Mammary epithelial cell (primary cell): ENCODE measurements at places on chromosomes 4 and X. TPM values are rescaled to one million over a fixed set of nuclear protein-coding genes. Genes with fewer than 3 reads are reported as not detected.

GRCh38 chrX:4243759-4244158 lies 530.3 kb upstream of the PRKX start:
- no peak for DNase-seq

GRCh38 chr4:128917781-128918180 lies 108.3 kb downstream of the JADE1 start:
- DNase-seq, result no peak

GRCh38 chrX:108312957-108313356 lies 125.3 kb downstream of the COL4A6 start:
- DNase-seq, result peak; percentile 83

DNA sequence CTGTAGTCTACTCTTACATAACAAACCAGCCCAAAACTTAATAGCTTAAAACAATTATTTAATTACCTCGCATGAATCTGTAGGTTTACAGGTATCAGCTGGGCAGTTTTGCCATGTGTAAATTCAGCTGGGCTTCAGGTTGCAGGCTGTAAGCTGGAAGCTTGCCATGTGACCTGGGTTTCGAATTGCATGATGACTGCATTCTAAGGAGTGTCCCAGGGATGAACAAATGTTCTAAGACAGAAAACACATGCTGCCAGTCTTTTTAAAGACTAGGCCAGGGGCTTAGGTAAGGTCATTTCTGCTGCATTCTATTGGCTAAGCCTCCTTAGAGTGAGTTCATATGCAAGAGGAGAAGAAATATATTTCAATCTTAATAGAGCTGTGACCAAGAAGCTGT lies 44.8 kb downstream of the GRIA2 start:
- DNase-seq, result peak; percentile 52

- DNase-seq, result no peak
Measured at GRCh38 chrX:110414273-110414672, 55.6 kb downstream of the RTL9 start.

DNA sequence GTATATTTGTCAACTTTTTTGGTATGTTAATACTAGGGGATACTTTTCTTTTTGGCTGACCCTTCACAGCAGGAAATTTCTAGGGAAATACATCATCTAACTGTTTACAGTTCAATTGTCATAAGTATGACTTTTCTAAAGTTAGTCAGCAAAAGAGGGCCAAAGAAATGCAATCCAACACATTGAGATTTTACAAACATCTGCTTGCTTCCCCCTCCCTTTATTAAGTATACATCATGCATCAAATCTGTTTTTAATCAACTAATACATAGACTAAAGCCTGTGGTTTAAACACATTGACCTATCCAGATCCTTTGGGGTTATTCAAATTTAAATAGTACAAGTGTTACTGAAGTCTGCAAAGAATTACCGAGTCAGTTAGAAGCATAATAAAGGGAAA lies 93.9 kb downstream of the MID1 start:
- DNase-seq, result no peak

DNA sequence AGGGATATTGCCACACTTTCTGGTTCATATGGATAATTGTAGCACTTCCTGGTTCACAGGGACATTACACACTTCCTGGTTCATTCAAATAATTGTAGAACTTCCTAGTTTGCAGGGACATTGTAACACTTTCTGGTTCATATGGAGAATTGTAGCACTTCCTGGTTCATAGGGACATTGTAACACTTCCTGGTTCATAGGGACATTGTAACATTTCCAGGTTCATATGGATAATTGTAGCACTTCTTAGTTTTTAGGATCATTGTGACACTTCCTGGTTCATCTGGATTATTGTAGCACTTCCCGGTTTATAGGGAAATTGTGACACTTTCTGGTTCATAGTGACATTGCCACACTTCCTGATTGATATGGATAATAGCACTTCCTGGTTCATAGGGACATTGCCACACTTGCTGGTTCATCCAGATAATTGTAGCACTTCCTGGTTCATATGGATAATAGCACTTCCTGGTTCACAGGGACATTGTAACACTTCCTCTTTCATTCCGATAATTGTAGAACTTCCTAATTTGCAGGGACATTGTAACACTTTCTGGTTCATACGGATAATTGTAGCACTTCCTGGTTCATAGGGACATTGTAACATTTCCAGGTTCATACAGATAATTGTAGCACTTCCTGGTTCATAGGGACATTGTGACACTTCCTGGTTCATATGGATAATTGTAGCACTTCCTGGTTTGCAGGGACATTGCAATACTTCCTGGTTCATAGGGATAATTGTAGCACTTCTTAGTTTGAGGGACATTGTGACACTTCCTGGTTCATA lies 59.2 kb upstream of the CD99 start:
- no peak for DNase-seq

DNA sequence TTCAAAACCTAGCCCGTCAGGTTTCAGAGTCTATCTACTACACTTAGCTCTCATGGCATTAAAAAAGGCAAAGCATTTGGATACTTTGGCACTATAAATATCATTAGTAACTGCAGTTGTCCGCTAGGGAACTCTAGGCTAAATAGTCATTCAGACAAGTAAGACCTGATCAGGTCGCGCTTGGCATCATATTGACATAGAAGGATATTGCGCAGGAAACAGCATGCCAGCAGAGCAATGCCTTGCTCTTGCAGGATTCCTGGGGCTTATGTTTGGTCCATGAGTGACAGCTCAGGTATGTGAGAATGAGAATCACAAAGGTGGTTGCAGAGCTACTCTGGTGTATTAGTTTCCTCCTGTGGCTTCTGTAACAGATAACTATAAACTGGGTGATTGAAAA lies 62.7 kb downstream of the KDM6A start:
- peak; percentile 62 for DNase-seq

The AWAT2 gene
- not detected for polyA plus RNA-seq

The GLRB gene
- 1.2 TPM for polyA plus RNA-seq

The NKX6-1 gene
- polyA plus RNA-seq, result not detected

The PCSK1N gene
- 3.3 TPM for polyA plus RNA-seq

The PSAPL1 gene
- polyA plus RNA-seq, result 0.01 TPM

The ZNF674 gene
- polyA plus RNA-seq, result 2.3 TPM
